H1 (cell line): ENCODE measurements at places on chromosomes 13 and 19. TPM values are rescaled to one million over a fixed set of nuclear protein-coding genes. Genes with fewer than 3 reads are reported as not detected.

SLC17A7 gene
- 2.7 and 4.7 TPM in 2 replicates for polyA plus RNA-seq

PDX1 gene
- not detected in 2 replicates for polyA plus RNA-seq

ZNF90 gene
- polyA plus RNA-seq = 41.2 and 41.7 TPM in 2 replicates

FXYD5 gene
- polyA plus RNA-seq = 167 and 191 TPM in 2 replicates

LYL1 gene
- 0.76 and 1.0 TPM in 2 replicates for polyA plus RNA-seq

SOX1 gene
- polyA plus RNA-seq = 0.03 and 0.05 TPM in 2 replicates

RDH8 gene
- 0.38 and 0.58 TPM in 2 replicates for polyA plus RNA-seq
